ENCODE measurements at places on chromosomes 3 and 15.

DNA sequence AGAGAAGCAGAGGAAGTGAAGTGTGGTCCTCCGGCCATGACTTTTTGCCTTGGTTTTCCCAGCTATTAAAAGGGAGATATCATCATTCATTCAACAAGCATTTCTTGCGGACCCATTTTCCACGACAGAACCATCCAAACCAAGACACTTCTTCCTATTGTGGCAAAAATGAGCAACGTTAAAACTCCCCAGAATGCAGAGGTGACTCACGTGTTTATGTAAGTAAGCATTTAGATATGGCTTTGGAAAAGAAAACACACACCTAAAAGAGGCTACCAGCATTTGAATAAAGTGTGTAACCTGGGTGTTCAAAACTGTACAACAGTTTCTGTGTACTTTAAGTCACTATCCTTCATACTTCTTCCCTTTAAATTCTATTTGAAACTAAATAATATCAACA lies 181.3 kb downstream of the RORA start:
- no peak for DNase-seq

DNA sequence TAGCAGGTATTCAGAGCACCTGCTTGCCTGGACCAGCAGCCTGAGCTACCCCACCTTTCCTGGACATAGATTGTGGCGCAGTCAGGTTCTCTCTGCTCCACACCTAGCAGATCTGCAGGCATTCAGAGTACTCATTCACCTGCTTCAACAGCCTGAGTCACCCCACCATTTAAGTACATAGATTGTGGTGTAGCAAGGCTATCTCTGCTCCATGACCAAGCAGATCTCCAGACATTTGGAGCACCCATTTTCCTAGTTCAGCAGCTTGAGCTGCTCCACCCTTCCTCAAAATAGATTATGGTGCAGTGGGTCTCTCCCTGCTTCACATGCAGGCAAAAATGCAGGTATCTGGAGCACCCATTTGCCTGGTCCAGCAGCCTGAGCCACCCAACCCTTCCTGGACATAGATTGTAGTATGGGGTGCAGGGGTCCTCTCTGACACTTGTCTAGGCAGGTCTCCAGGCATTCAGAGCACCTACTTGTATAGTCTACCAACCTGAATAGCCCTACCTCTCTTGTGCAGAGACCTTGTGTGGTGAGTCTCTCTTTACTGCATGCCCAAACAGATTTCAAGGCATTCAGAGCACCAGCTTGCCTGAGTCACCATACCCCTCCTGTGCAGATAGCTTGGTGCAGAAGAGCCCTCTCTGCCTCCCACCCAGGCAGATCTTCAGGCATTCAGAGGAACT lies 466.0 kb upstream of the THBS1 start:
- DNase-seq = no peak

GRCh38 chr3:163450698-163451097 lies 1627.6 kb downstream of the SI start:
- DNase-seq = no peak

GRCh38 chr15:40053831-40054604 lies 15.0 kb upstream of the SRP14 start:
- no peak for DNase-seq

DNA sequence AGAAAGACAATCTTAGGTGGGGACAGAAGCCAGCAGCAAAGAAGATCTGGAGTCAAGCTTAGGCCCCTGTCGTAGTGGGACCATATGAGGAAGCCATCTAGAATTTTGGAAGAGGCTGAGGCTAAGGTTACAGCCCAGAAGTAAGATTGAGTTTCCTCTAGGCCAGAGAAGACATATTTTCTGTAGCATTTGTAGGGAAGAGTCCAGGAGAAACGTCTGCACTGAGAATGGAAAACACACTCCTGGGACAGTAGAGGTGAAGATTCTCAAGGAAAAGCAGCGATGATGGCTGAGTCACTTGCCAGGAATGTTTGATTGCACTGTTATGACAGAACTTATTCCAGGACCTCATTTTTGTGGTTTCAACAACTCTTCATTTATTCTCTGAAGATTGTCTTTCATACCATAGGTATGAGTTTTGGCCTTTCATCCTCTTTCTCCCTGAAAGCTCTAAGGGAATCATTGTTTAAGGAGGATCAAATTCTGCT lies 107.2 kb downstream of the GTPBP8 start:
- no peak for DNase-seq

DNA sequence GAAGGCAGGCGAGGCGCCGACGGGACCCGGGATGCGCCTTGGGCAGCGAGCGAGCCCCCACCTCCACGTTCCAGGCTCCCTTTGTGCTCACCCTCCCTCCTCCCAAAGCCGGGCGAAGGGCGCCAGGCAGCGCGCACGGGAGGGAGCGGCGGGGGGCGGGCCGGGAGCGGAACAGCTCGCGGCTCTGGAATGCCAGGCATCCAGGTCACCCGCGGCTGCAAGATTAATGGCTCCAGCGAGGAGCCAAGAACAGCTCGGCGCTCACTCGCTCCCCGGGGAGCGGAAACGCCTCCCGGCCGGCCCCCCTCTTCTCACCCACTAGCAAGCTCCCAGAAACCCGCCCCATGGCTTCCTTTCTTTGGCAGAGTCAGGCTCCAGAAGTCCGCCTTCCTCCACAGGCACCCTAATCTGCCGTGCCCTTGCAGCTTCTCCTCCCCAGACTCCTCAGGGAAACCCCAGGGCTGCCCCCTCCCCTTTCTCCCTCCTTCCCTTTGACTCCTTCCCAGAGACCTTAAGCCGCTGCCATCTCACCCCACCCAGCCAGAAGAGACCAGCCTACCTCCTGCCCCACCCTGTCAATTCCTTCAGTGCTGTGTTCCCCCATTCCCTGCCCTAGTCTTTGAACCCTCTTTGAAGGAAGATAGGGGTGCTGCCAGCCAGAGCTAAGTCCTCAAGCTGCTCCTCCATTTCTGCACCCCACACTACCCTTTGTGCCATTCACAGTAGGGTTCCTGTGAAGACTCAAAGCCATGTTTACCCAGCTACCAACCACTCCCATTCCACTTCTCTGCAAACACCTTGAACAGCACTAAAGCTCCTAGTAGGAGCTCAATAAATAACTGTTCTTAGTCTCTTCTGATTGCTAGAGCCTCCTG lies 9.9 kb downstream of the AMOTL2 start:
- no peak for DNase-seq

DNA sequence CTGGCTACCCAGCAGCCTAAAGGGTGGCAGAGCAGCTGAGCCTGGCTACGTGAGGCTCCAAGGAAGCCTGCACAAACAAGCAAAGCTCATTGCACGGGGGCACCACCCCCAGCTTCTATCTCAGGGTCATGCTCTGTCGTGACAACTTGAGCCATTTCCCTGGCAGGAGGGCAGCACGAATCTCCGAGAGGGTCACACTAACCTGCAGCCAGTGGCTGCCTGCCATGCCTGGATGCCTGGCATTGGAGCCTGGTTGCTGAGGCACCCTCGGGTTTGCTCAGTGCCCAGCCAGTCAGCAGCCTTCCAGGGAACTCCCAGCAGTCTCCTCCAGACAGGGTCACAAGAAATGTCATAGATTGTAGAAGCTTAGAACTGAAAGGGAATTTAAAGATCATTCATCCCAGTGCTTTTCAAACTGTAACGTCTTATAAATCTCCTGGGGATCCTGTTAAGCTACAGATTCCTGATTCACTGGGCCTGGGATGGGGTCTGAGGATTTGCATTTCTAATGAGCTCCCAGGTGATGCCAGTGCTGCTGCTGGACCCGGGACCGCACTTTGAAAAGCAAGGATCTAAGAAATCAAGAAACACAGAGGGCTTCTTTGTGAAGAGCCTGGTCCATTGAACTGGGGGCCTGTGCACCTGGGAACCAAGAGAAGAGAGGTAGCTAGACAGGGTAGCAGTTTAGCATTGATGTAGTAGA lies 48.4 kb downstream of the TMEM266 start:
- no peak for DNase-seq

- DNase-seq = peak; percentile 87
These were observed 98.8 kb downstream of the ZNF621 start for GRCh38 chr3:40623567-40623966.

DNA sequence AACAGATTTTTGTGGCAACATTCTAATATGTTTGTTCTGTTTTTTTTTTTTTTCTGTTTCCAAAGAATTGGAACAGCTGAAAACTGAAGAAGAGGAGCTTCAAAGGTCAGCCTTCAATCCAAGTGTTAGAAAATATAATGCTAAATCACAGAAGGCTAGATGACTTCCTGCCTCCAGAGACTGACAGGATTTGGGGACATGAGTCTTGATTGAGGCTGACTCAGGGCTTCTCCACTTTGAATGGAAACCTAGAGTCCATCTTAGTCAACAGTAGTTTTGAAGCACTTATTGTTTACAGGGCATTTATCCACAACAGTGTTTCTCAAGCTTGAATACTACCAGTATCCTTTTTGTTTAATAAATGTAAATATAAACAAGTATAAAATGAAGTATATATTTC lies 44.5 kb upstream of the RAD51 start:
- DNase-seq = no peak

GRCh38 chr3:182105875-182106274 lies 394.1 kb downstream of the SOX2 start:
- DNase-seq = no peak

DNA sequence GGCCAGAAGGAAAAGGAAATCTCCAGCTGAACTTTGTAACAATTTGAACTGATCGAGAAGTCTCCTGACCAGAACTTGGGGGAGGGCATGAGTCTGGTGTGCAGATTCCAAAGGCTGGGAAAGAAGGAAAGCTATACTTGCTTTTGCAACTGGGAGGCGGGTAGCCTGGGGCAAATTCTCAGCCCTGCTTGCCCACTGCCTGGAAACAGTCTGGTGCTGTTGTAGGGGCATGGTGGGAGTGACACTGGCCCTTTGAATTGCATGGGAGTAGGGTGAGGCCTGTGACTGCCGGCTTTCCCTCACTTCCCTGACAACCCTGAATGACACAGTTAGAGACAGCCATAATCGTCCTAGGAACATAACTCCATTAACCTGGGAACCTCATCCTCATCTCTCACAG lies 114.0 kb upstream of the POU1F1 start:
- DNase-seq = no peak
